Left kidney (tissue), 8 donors: ENCODE measurements at places on chromosomes 5 and 9.

DNA sequence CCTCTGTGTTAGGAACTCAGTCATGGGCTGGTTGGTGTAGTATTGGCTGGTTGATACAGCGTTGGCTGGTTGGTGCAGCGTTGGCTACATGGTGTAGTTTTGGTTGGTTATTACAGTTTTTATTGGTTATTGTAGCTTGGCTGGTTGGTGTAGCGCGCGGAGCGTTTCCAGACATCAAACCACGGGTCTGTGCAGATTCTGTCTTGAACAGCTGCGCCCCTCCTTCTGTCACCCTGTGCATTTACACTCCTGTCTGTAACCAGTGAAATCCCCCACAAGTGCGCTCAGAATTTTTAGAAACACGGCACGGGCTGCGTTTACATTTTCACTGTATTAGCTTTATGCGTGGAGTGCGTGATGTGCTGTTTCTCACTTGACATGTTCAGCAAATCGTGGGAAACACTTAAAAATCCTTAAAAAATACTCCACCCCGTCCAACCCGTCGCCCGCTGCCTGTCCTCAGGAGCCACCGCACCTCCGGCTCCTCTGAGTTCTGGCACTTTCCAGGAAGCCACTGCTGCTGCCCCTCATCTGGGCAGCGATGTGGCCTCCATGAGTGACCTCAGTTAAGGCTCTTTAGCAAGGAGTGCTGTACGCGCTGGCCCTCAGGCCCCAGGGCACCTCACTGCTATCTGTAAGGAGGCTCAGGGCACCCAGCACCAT lies 20.8 kb downstream of the NKD2 start:
- DNase-seq: no peak

GRCh38 chr9:87776481-87777379 lies 50.8 kb downstream of the CTSL start:
- DNase-seq: no peak

DNA sequence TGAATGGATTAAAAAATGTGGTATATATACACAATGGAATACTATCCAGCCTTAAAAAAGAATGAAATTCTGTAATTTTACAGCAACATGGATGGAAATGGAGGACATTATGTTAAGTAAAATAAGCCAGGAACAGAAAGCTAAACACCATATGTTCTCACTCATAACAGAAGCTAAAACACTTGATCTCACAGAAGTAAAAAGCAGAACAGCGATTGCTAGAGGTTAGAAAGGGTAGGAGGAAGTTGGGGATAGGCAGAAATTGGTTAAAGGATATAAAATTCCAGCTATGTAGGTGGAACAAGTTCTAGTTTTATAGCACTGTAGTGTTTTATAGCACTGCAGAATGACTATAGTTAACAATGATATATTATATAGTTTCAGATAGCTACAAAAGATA lies 15.8 kb downstream of the MARCHF3 start:
- no peak for DNase-seq

- DNase-seq: no peak
Observed at GRCh38 chr5:32290922-32291321, 21.8 kb downstream of the MTMR12 start.

GRCh38 chr9:114387680-114388356 lies at the start of gene AKNA:
TSS of gene AKNA (minus strand) at chr9:114387982. CDS start at chr9:114381333, 6,649 bp downstream.
- no peak for DNase-seq

DNA sequence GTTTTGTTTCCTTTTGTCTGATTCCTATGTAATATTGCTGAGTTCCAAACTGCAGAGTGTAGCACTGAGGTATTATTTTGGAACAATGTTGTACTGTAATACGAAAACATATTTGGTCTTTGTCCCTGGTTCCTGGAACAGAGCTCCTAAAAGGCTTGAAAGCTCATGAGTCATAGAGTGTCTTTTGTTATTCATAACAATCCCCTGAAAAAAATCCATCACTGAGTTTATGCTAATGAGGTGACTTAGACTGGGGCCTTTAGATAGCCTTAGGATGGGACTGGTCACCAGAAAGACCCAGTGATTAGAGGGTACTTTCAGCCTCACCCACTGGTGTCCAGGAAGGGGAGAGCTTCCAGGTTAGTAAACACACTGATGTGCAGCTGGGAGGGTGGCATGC lies 132.7 kb upstream of the POU5F2 start:
- no peak for DNase-seq

GRCh38 chr5:31688515-31689092 lies 49.7 kb downstream of the PDZD2 start:
- DNase-seq: no peak

- no peak for DNase-seq
Observed at GRCh38 chr9:74783408-74783807, 104.3 kb downstream of the TRPM6 start.

DNA sequence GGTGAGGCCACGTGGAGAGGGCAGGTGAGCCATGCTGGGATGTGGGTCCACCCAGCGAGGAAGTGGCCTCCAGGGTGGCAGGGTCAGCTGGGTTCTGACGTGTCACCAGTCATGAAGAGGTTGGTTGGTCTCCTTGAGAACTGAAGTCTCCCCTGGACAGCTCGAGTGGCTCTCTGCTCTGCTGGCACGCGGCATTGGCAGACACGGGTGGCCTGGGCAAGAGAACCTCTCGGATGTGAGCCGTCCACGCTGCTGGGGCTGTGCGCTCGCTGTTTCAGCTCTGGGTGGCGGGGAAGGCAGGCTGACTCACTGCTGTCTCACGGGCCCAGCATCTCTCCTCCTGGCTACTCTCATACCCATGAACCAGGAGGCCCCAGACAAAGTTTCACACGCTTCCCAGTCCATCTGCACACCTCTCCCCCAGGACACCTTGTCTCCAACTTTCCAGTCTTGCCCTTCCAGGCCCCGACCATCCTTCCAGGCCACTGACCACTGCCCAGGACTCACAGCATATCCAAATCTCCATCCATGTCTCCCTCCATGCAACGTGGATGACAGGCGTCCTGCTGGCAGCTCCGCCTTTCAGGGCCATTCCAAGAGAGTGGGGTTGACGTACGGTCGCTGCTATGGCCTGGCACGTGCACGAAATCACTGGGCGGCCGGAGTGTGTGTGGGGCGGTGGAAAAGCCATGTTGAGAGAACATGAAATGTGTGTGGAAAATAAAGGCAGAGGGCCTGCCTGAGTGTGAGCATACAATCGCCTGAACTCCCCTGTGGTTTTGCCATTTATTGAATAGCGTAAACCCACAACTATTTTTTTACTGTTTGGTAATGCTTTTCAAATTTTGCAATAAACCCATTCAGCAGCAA lies 145.0 kb upstream of the COL5A1 start:
- DNase-seq: no peak

- DNase-seq: no peak
Observed at GRCh38 chr5:6715758-6716628, 2.8 kb downstream of the TENT4A start.
